Renal cortical epithelial cell (primary cell): ENCODE measurements at places on chromosomes 4 and X.

- no peak for DNase-seq
These were observed 30.7 kb downstream of the TAF7L start for GRCh38 chrX:101260435-101260834.

- DNase-seq: no peak
These were observed 47.5 kb downstream of the CCNI start for GRCh38 chr4:77028246-77028645.

DNA sequence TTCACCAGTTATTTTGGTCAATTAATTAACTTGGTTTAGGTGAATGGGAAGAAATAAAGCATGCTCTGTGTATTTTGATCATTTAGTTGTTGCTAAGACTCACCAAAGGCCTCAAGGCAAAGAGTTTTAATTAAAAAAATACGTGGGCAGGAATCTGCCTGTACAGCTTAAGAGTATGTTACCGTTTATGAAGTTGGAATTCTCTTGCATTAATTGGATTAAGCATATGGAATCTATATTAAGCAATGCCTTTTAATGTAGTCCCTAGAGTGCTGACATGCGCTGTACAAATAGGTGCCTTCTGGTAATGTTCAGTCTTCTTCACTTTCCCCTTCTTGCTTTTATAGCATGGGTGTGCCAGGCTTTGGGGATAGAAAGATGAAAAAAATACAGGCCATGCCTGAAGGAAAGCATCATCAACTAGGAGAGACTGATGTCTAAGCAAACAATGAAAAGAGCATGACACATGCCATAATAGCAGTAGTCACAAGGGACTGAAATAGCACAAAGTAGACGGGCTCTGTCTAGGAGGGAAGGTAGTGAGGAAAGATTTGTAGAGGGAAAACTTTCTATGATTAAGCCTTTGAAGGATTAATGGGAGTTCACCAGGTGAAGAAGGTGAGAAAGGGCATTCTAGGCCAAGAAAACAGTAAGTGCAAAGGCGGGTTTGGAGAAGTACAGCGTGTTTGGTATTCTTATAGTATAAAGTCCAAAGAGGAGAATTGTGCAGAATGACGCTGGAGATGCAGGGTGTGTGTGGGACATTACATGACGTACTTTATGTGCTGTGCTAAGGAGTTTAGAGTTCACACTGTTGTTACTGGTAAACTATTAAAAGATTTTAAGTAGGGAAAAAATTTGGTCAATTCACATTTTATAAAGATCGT is 226.1 kb upstream of the ANXA3 start:
- DNase-seq: peak; percentile 49

- DNase-seq: no peak
These were observed 210.7 kb downstream of the PDGFRA start for GRCh38 chr4:54439831-54440243.

GRCh38 chr4:31613946-31614623 is 893.9 kb downstream of the PCDH7 start:
- peak; percentile 72 for DNase-seq

DNA sequence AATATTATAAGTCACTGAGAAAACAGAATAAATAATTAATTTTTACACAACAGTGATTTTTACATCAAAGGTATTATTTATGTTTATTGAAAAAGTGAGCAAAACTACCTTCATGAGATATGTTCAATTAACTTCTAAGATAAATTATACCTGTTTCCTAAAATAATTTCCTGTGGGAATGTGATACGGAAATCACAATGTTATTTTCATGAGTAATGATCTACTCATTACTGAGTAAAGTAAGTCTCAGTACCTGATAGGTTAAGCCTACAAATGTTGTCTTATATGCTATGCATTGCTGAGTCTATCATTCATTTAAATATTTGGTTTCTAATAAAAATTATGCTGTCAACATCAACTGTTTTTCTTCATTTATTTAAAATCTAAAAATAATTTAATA is 324.0 kb downstream of the STPG2 start:
- no peak for DNase-seq

- DNase-seq: peak; percentile 87
These were observed 281.3 kb upstream of the FTHL17 start for GRCh38 chrX:31353095-31353494.

- DNase-seq: no peak
These were observed 5.6 kb upstream of the BANK1 start for GRCh38 chr4:101784957-101785356.

DNA sequence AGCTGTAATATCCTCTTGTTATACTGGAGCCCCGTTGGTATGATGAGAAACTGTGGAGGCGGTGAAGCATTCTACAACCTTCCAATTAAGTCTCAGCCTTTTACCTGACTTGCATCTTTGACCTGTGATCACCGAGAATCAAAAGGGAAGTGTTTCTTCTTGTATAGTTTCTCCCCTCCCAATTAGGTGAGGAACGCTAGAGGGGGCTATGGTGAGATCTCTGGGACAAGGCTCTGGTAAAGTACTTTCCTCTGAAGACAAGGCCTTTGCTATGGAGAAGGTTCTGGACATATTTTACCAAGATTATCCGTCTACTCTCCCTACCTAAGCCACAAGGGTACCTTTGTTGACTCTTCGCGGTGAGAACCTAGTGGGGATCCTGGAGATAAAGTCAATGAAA is 111.3 kb downstream of the CBLL2 start:
- DNase-seq: no peak

GRCh38 chr4:8210616-8211015 is 11.5 kb downstream of the SH3TC1 start:
- DNase-seq: peak; percentile 52

GRCh38 chrX:103919270-103919637 is 43.2 kb upstream of the TMSB15B start:
- peak; percentile 32 for DNase-seq

GRCh38 chr4:112966701-112967488 is 82.6 kb upstream of the ANK2 start:
- DNase-seq: no peak

GRCh38 chrX:71623714-71624113 is 5.4 kb upstream of the CXCR3 start:
- no peak for DNase-seq

- peak; percentile 18 for DNase-seq
These were observed 46.7 kb downstream of the ENPP6 start for GRCh38 chr4:184171011-184171410.

DNA sequence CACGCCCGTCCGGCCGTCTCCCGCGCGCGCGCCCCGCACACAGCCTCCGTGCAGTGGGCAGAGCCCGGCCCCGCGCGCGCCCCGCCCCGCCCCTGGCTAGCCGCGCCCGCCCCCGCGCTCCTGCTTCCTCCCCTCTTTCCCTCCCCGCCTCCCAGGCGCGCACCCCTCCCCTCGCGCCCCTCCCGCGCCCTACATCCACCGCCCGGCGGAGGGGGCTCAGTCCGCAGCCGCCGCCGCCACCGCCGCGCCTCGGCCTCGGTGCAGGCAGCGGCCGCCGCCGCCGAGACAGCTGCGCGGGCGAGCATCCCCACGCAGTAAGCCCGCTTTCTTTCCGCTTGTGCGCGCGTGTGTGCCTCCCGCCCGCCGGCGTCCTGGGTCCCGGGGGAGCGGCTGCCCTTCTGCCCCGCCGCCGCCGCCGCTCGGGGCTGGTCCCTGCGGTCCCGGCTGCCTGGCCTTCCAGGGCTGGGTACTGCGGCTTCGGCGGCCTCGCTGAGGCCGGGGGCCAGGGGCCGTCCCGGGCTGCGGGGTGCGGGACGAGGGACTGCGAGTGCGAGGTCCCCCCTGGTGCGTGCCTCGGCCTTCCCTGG is at the start of gene FHL1:
FHL1 (plus strand) TSS at position 219 of the 587 bp plus-strand sequence.
- DNase-seq: no peak

- DNase-seq: no peak
These were observed 20.0 kb downstream of the CLDN22 start for GRCh38 chr4:183300070-183300469.

GRCh38 chr4:3079694-3080123 is 5.2 kb downstream of the HTT start:
- no peak for DNase-seq

GRCh38 chrX:78024349-78025059 is 55.1 kb upstream of the PGAM4 start:
- no peak for DNase-seq

DNA sequence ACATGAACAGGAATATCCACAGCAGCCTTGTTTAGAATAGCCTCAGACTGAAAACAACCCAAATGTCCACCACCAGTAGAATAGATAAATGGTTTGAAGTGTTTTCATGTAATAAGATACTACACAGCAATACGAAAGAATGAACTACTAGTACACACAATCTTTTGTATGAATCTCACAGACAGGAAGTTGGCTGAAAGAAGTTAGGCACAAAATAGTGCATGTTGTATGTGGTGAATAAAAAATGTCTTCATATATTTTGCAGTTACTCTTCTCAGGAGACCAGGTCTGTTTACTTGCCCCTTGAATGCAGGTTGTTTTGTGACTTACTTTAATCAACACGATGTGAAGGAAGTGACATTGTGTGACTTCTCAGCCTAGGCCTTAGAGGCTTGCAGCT is 75.9 kb upstream of the LEF1 start:
- DNase-seq: no peak

DNA sequence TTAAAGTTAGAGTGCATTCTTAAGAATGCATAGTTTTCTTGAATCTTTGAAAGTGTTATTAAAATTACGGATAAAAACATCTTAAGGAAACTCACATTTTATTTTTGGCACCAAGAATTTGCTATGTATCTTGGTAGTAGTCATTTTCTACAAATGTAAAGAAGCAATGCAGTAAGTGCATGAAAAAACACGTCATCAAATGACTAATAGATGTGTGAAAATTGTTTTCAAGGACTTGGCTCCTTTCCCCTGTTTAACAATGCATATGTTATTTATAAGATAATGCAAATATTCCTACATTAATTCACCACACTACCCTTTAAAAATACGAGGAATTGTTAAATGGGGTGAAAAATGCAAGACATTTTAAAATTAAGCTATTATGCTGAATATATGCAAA is 461.2 kb upstream of the PCDH7 start:
- no peak for DNase-seq

GRCh38 chr4:71095545-71095944 is 102.1 kb downstream of the DCK start:
- no peak for DNase-seq

GRCh38 chr4:62194342-62194741 is 994.2 kb downstream of the ADGRL3 start:
- peak; percentile 1 for DNase-seq

GRCh38 chr4:141133146-141133998 is at the start of gene RNF150:
TSS of gene RNF150 (minus strand) at chr4:141133469.
- peak; percentile 84 for DNase-seq

- DNase-seq: no peak
These were observed 22.1 kb downstream of the PDE6B start for GRCh38 chr4:647481-647880.

DNA sequence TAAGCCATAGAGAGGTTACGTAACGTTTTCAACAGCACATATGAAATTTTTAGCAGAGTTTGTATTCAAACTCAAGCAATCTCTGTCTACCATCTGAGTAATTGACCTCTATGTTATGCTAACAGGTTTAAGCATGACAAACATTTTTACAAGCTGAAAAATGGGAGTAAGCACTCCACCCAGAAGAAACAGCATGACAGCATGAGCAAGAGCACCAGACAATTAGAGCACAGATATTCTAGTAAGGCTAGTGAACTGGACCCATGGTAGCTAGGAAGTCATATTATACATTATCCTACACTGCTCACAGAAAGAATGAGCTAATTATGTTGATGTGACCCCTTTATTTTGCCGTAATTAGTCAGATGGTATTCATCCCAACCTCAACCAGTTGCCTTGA is 200.5 kb downstream of the PABPC4L start:
- DNase-seq: no peak

DNA sequence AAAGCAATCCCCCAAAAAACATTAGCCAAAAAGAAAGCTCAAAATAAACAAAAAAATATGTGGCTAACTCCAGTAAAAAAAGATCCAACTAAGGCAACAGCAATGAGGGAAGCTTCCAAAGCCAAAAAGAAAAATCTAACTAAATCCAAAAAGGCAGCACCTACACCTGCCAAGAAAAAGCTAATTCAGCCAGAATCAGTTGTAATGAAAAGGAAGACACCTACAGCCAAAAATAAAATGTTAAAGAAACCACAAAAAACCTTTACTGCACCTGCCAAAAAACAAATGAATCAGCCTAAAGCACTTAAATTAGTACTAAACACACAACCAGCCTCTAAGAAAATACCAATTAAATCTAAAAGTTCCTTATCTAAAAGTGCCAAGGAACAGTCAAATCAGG is 37.2 kb upstream of the CABS1 start:
- DNase-seq: no peak

DNA sequence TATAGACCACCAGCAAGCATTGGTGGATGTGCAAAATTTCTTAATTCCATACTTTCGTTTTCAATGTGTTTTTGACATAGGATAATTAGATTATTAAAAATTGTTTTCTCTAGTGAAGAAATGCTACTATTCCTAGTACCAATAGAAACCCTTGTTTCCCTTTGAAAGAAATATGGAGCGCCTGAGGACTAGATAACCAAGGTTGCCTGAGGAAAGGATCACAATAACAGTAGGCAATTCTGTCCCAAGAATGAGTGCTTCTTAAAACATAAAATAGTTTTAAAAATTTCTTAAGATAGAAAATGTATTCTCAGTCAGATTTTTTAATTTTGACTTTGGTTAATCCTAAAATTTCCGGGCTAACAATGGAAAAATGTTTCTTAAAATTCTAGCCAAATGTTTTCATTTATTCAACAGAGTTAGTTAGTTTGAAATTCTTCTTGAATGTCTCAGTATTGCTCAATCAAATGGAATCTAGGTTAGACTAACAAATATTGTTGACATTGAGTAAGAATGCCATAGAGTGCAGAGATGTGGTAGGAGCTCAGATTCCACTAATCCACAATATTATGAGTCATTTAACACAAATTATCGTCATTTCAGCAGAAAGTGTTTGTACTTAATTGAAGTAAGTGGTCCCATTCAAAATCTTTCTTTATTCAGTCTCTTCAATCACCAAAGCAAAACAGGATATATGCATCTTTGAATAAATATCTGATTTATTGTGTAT is 666.0 kb downstream of the GRID2 start:
- DNase-seq: peak; percentile 100

DNA sequence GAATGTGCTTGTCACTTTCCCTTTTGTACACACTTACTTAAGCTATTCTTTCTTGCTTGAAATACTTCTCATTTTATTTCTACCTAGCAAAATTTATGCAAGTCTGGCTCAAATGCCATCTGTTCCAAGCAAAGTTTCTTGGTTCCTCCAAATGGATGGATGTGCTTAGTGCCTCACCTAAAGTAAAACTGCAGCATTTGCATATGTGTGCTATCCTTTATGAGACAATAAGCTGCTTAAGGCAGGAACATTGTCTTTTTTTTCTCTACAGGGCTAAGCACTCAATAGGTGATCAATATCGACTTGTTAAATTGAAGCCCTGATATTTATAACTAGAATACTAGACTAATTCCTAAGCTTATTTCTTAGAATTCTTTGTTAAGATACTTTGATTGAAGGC is 136.8 kb downstream of the CYLC1 start:
- no peak for DNase-seq

GRCh38 chr4:140014284-140014683 is 139.7 kb downstream of the MAML3 start:
- DNase-seq: no peak
